ENCODE measurements at places on chromosomes 16 and 17.

DNA sequence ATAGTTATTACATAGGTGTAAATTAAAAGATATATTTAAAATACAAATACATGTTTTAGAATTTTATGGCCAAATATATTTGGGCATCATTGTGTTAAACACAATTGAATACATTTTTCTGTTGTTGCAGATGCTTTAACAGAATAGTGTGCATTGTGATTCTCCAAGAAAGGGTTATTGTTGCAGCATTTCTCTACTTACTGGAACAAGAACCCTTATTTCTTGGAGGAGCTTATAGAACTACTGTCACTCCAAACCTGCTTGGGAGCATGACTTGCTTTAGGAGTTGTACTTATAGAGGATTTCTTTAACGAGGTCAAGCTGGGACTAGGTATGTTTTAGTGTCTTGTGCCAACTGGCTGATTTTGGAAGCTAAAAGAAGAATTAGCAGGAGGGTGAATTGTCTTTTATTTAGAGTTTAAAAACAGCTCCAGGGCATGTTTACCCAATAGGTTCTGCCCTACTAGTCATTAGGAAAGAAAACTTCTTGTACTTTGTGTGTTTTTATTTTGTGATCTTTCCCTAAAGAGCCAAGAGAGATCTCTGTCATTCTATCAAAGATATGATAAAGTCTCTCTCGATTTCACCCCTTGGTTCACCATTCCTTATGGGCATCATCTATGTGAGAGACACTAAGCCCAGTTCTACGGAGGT is 279.8 kb upstream of the SALL1 start:
- DNase-seq, result no peak

DNA sequence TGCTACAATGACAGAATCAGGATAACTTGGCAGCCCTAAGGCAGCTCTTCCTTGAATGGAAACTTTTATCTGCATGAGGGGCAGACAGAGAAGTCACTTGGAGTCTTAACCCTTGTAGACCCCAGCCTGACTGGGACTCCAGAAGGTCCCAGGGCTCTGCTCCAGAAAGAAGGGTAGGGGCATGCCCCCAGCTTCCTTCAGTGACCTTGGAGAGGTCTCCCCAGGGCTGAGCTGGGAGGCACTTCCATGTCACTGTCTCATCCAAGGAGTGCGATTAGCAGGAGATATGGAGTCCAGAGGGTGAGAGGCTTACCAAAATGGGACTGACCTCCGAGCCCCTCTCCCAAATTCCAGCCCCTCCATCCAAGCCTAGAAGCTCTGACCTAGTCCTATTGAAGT is 3.4 kb upstream of the NLRC5 start:
- no peak for DNase-seq

DNA sequence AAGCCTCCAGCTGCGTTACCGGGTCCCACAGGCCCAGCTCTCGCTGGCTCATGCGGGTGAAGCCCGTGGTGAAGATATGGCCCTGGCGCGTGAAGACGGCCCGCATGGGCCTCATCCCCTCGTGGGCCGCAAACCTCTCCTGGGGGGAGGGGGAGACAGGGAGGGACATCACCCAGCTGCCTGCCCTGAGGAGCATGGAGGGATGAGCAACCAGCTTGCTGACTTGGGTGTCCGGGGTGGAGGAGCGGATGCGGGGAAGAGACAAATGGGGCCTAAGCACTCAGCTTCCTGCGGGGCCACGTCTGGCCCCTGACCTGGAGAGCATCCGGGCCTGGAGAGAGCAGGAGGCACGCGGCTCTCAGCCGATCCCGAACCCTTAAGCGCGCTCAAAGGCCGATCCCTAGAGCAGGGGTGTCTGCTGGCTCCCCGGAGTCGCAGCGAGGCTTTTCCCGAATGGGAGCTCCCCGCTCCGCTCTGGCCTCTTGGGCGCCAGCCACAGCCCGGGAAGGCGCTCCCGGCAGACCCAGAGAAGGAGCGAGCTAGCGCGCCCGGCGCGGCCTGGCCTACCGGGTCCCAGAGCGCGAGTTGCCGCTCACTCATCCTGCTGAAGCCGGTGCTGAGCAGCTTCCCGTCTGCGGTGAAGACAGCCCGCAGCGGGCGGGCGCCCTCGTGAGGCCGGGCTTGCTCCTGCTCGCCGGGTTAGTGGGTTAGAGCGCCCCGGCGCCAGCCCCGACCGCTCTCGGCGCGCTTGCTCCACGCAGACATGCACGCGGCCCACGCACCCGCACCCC is 5.0 kb downstream of the CORO6 start:
- peak; percentile 84 for DNase-seq

DNA sequence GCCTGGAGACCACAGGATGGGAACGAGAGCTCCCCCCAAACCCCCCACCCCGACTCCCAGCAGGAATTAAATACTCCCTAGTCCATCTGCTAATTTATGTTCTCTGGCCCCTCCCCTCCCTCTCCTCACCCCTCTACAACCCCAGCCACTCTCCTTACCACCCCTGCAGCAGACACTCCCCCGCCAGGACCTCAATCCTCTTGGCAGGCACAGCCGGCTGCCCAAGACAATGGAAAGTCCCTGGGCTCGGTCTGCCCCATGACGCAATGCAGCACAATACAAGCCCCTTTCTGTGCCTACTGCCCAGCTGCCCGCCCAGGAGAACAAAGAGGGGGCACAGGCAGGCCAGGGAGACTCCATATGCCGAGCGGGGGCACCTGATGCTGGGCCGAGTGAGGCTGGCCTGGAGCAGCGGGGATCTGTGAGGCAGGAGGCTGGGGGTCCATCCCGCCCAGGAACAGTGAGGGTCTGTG is 30.3 kb upstream of the CDC42EP4 start:
- DNase-seq, result no peak

GRCh38 chr17:51674579-51675255 is 414.4 kb downstream of the UTP18 start:
- no peak for DNase-seq

DNA sequence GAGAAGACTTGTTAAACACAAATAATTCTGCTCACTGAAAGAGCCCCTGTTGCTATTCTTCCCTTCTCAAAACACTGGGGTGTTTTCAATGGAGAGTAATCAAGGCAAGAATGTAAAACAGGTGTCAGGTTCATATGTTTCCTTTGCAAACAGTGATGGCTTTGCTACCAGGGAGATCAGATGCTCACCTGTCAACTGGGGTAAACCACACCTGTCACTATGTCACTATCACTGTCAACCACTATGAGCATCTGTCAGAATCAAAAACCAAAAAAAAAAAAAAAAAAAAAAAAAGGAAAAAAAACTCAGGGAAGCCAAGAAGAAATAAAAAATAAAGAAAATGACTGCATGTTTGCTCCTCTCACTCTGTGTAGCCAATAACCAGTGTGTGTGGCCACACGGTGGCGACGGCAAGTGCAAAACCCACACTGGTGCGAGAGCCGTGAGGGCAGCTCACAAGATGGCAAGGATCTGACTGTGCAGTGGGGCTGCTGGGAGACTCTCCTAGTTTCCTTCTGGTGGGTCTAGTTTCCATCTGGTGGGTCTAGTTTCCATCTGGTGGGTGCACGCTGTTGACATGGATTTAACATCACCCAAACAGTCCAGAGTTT is 22.7 kb downstream of the USP22 start:
- no peak for DNase-seq

- DNase-seq, result no peak
These were observed 686.2 kb downstream of the KCNJ2 start for GRCh38 chr17:70855401-70856054.

DNA sequence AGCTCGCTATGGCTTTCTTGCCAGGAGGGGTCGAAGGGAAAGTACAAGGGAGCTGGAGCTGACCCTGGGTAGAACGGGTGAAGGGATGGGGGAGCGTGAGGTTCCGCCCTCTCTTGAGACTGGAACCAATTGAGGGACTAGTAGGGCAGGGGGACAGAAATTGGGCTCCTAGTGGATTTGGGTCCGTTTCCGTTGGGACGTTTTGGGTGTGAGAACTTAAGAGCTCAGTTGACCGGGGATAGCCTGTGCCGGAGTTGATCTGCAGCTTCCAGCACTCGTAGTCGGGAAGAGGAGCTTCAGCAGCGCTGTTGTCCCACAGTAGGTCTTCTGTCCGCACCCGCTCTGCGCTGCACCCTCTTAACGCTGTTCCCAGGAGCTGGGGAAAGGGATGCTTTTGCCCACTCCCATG is 481 bp downstream of the CNTROB start:
- peak; percentile 31 for DNase-seq

DNA sequence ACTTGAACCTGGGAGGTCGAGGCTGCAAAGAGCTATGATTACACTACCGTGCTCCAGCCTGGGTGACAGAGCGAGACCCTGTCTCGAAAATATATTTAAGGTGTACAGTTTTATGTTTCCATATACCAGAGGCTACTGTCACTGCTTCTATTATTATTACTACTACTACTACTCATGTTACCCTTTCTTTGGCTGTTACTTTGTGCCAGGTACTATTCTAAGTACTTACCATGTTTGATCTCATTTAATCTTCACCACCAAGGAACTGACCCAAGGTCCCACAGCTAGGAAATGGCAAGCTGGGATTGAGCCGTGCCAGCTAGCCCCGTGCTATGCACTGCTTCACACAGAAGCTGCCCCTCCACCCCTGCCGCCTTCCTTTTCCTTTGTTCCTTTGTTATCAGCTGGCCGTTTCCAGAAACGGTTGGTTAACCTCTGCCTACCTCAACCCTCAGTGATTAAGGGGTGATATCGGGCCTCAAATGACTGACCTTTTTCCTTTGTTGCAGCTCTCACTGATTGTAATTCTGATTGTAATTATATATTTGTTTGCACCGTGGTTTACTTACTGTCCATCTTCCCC is 78.4 kb downstream of the ABCC1 start:
- DNase-seq, result no peak

GRCh38 chr17:8846768-8847211 is 20.7 kb downstream of the PIK3R6 start:
- no peak for DNase-seq

DNA sequence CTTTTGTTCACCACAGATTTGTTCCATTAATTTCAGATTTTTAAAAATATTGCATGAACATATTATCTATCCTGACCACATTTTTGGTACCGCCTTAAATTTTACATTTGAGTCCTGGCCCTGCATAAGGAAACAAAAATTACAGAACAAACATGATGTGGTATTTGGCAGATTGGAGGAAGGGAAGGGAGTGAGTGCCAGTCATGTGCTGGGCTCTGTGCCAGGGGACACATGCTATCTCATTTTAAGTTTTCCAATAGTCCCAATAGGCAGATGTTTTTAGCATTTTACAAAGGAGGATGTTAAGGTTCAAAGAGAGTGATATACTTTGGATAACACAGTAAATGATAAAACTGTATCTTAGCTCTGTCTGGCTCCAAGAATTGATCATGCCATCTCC is 185.1 kb downstream of the CDK5R1 start:
- DNase-seq, result no peak

- DNase-seq, result no peak
These were observed 11.9 kb downstream of the PER1 start for GRCh38 chr17:8140065-8141029.
